ENCODE measurements at places on chromosomes 5 and 9.

- no peak for DNase-seq
Observed at GRCh38 chr9:82558346-82558745, 504.6 kb downstream of the RASEF start.

- no peak for DNase-seq
Observed at GRCh38 chr9:111898331-111899096, 1.9 kb downstream of the UGCG start.

DNA sequence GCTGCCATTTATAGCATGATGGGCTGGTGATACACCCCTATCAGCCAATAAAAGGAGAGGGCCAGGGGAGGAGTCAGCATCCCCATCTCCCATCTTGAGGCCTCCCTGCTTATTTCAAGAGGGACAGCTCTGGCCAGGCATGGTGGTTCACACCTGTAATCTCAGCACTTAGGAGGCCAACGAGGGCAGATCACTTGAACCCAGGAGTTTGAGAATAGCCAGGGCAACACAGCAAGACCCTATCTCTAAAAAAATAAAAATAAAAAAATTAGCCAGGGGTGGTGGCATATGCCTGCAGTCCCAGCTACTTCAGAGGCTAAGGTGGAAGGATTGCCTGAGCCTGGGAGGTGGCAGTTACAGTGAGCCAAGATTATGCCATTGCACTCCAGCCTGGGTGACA is 9.8 kb downstream of the REXO4 start:
- DNase-seq: no peak

DNA sequence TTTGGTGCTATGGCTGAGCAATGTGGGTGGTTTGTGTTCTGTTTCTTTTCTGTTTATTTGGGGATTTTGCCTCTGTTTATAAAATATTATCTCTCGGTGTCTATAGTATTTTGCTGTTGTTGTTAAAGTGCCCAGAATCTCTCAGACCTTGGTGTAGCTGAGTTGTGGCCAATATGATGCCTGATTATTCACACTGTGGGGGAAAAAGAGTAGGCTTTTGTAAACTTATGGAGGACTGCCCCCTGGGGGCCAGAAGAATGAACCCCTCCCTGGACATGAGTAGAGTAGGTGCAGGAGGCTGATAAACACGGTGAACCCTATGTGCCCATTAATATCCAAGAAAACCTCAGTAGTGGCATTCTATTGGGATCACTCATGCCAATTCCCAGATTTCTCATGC is 49.0 kb upstream of the DPYSL3 start:
- DNase-seq: peak; percentile 11

DNA sequence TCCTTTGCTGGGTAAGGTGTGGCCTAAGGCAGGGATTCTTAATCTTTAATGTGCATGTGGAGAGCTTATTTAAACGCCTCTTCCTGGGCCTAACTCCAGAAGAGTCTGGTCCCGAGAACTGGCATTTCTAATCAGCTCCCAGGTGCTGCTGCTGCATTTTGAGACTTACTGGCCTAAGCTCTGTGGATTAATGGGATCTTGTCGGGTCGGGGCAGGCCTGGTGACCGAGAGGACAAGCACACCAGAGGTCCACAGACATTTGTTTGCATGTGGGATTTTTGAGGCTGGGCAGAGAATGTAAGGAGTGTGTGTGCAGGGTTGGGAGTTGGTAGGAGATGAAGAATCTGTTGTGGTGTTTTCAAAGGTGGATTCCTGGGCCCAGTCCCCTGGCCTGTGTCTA is 95.0 kb upstream of the DAP start:
- no peak for DNase-seq

DNA sequence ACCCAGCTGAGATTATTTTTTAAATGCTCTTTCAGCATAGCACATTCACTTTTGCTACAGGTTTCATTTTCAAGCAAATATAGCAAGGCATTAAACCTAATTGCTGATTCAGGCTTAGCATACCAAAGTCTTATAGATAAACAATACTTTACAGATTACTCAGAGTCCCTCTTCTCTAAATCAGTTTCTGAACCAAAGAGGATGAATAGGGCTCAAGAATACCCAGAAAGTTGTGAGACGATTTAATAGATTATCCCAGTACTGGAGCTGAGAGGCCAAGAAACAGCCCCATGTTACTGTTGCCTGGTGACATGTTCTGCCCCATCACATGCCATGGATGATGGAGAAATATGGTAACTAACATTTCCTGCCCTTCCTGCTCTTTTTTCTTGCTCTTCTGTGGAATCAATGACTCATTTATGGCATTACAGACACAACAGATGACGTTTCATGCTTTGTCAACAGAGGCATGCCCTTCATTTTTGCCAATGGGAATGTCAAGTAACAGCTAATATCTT is 18.1 kb upstream of the SSBP2 start:
- no peak for DNase-seq

DNA sequence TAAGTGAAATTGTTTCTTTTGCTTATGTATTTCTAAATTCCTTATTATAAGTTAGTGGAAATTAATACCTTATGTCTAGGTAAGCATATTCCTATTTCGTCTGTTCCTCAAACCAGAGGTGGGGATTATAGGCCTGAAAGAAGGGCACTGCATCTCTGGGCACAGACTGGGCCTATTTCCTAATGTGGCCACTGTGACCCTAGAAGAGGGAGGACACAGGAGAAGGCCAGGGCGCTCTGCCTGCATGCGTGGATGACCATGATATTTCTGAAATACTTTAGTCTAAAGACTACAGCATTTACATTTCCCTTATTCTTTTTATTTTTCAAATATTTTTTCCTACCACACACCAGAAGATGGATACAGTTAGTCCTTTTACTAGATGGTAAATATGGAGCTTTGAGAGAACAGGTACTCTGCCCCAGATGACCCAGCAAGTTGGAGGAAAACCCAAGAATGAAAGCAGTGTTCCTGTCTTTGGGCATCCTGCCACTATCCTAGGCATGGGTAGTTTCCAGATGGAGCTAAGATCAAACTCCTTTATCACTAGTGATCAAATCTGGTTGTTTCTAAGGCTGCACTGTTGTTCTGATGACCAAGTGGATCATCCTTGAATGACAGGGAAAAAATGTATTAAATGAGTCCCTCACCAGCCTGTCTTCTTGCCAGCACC is 27.8 kb downstream of the RUSC2 start:
- no peak for DNase-seq

GRCh38 chr5:180532268-180532667 is 38.1 kb downstream of the CNOT6 start:
- no peak for DNase-seq

- no peak for DNase-seq
Observed at GRCh38 chr9:92671323-92671722, 1.4 kb upstream of the IPPK start.

DNA sequence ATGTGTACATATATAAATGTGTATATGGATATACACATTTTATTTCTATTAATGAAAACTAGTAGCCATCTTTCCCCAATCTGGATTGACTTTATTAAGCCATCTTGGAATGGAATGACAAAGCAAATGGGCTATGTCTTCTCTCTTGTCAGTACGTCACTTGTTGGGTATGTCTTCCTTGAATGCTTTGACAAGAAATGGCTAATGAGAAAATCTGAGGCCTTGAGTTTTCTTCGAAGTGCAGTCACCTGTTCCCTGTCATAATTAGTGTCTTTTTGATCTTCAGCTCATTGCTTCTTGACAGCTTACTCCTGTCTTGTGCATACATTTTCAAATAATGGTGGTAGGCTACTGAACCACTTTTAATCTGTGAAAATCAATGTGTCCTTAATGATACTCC is 243.2 kb upstream of the RGMB start:
- DNase-seq: no peak

DNA sequence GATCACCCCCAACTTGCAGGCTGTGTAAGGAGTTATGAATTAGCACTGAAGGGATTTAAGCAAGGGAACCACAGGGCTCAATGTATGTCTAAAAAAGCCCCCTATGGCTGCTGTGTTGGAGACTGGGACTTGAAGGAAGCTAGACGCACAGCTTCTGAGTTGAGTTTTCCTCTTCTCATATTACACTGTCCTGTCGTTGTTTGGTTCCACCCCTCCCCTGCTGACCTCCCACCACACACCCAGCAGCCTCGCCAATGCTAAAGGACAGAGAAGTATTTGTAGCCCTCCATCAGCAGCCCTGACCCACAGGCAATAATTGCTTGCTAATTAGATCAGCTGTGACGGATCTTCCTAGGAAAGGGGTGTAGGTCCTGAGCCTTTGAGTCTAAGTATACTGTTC is 15.1 kb upstream of the CARTPT start:
- no peak for DNase-seq

DNA sequence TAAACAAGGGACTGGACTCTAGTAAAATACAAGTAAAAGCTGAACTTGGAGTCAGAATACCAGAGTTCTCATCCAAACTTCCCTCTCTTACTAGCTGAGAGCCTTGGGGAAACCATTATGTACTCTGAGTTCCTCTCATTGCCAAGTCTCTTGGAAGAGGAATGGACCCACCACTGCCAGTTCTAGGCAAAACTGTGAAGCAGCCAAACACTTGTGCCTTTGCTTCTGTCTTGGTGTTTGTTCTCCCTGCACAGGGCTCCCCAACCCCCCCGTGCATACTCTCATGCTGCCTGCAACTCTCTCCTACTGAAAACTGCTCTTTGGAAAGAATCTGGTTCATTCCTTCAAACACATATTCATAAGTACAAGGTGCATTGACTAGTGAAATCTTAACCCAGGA is 102.6 kb downstream of the PDZD2 start:
- peak; percentile 36 for DNase-seq

DNA sequence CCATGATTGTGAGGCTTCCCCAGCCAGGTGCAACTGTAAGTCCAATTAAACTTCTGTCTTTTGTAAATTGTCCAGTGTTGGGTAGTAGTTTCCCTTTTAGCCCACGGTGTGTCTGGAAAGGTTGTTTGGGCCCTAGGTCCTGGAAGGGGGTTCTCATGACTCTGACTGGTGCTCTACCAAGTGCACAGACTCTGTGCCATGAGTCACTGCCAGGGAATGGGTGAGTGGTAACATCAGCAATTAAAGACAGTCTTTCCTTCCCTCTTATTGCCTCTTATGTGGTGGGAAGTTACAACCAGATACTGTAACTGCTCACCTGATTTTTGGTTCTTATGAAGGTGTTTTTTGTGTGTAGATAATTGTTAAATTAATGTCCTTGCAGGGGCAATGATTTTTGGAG is 141.2 kb downstream of the PRDM9 start:
- no peak for DNase-seq

DNA sequence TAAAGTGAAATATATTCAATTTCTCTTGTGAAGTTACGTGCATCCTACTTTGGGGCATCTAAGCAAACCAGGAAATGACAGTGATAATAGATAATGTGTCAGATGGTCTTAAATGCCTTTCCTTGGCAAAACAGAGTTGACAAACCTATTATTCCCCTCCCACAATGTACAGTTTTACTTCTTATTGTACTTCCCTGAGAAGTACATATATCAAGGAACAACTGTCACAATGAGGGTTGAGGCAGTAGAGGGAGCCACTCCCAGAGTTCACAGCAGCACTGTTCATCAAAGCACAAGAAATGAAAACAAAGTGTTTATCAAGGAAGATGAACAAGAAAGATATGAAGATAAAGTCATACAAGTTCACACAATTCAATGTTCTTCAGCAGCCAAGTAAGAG is 41.1 kb downstream of the ELAVL2 start:
- no peak for DNase-seq

GRCh38 chr5:126339215-126339805 is 83.9 kb upstream of the GRAMD2B start:
- no peak for DNase-seq

- no peak for DNase-seq
Observed at GRCh38 chr5:14560091-14560595, 21.4 kb upstream of the OTULINL start.

DNA sequence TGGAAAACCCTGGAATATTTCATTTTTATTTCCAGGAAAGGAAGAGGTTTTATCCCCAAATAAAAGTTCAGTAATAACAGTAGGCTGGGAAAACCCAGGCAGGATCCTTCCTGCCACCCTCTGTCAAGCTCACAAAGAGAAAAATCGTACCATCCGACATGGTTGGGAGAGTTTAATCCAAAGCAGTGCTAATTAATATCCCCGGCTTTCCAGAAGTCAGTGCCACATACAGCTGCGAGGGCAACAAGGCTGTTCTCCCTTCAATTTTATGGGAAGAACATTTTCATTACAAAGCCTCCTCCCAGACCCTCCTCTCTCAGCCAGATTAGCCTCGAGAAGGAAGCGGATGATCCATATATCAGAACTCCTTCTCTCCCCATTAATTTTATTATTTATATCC is 95.5 kb downstream of the PAX5 start:
- no peak for DNase-seq

DNA sequence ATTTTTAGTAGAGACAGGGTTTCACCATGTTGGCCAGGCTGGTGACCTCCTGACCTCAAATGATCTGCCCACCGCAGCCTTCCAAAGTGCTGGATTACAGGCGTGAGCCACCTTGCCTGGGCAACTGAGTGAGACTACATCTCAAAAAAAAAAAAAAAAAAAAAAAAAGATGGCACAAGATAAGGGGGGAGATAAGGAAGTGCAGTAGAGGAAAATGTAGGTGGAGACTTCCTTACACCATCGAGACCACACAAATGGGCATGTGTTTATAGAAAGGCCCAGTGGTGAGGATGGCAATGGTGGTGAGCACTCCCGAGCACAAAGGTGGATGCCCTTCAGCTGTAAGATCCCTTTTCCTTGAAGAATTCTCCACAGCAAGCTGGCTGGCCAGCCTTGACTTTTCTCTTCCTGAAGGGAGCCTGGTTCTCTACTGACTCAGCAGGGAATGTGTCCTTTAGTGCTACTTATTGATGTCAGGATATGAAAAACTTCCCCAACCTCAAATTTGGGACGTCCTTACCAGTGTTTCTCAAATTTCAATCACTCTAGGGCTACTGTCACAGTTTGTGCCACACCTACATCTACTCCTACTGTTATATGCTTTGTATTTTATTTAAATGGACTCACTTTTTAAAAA is 28.2 kb downstream of the ERGIC1 start:
- DNase-seq: no peak

- no peak for DNase-seq
Observed at GRCh38 chr9:134349936-134350335, 23.7 kb downstream of the RXRA start.

DNA sequence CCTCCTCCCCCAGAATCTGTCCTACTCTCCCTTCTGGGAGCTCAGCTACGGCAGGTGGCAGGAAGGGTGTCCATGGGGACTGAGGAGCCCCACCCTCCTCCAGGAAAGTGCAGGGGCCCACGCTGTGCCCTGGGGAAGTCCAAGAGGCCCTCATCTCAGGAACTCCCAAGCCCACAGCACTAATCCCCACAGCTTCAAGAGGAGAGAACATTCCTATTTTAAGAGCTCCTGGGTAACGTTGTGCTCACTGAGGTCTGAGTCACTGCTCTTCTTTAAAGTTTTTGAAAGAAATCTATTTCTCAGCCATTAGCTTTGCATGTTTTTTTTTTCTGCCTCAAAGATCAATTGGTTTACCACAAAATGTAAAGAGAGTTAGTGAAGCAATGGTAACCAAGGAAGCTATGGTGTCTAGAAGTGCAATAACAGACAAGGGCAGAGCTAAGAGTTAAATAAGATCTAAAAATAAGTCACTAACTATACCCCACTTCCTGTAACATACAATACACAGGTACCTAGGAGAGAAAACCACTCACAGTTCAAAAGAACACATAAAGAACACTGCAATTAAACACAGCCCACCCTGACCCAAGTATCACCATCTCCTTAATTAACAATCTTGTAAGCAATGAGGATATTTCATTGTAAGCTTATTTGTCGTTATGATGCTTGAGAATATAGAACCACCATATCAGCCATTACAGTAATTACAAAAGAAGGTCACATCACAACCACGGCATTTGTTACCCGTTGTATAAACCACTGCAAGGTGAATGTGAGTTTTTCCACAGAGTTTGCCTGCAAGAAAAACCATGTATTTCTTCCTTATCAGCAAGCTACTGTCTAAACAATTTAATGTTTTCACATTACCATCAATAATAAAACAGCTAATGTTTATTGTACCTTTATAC is 382.3 kb upstream of the SLC30A5 start:
- no peak for DNase-seq
